HAP-1 (cell line): ENCODE measurements at places on chromosomes 12 and 14.

- DNase-seq, result no peak
These were observed 72.7 kb downstream of the EFCAB11 start for GRCh38 chr14:89881839-89882238.

DNA sequence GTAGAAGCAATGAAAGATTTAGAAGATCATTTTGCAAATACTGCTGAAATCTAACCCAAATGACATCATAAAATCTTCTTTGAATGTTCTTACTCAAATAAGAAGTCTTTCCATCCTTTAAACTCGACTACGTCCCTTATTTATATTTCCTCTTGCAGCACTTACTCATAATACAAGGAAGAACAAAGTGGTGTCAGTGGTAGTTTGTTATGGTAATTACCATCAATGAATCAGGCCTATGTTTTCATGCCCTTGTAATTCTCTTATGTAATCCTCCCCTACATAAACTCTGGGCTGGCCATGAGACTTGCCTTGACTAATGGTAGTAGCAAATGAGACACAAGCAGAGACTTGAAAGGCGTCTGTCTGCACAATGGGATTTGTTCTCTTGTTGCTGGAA is 17.0 kb downstream of the EEA1 start:
- no peak for DNase-seq

GRCh38 chr14:61151251-61151650 is 129.9 kb downstream of the TMEM30B start:
- DNase-seq, result no peak

GRCh38 chr14:31560759-31561154 is 447 bp upstream of the NUBPL start:
- DNase-seq, result no peak

DNA sequence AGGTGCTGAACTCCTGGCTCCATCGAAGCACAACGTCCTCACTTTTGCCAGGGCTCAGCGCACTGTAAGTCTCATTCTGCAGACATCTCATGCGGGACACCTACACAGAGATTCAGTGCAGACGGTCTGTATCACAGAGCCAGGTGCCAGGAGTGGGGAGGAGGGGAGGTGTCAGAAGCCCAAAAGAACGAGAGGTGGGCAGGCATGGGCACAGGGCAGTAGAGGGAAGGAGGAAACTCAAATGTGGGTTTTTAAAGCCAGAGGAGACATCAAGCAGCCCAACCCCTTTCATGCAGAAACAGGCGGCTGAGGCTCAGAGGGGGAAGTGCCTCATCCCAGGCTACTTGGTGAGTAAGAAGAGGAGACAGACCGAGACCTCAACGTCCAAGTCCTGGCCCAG is 2.5 kb upstream of the LPAR5 start:
- no peak for DNase-seq

GRCh38 chr14:68081489-68081888 is 261.9 kb downstream of the RAD51B start:
- DNase-seq, result no peak

GRCh38 chr14:20302042-20302755 is 3.6 kb downstream of the TTC5 start:
- DNase-seq, result no peak

DNA sequence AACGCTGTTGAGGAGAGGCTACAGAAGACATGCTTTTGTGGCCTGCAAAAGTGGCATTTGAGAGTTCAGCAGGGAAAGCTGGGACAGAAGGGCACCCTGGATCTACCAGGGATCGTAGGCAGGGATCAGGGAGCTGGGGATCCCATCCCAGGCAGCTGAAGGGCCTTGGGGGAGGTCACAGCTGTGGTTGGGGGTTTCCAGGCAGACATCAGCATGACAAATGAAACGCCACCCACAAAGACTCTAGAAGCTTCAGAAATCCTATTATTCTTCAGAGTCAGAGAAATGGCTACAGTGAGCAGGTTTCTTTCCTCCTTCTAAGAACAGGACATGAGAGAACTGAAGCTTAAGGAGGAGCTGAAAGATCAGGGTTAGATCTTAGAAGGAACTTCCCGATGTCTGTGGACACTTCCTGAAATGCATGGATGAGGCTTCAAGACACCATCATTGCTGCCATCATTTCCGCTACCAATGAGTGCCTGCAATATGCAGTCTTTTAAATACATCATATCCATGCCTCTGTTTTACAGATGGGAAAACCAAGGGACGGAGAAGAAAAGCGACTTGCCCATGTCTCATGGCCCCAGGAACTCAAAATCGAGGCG is 104.3 kb downstream of the RBM19 start:
- DNase-seq, result no peak

- DNase-seq, result no peak
These were observed 25.0 kb downstream of the DIO2 start for GRCh38 chr14:80186301-80186800.

DNA sequence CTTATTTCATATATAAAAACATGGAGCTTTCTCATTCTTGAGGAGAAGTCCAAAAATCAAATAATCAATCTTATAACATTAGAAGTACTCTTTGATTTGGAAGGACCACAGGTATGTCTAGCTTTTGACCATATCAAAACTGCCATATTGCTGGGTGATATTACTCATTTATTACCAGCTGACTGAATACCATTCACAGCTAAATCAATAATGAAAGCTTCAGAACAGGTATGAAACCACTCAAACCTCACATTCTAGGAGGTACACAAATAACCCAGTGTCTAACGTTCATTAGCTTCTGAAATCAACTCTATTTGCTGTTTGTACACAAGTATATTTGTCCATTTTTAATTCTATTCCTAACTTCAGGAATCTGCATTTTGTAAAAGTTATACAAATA is 16.8 kb upstream of the CCDC91 start:
- no peak for DNase-seq

GRCh38 chr12:5068619-5069018 is 24.9 kb downstream of the KCNA5 start:
- DNase-seq, result no peak

- no peak for DNase-seq
These were observed 16.9 kb downstream of the TAOK3 start for GRCh38 chr12:118355843-118356242.

GRCh38 chr12:52543985-52544883 is 8.7 kb downstream of the KRT71 start:
- no peak for DNase-seq

- DNase-seq, result no peak
These were observed 65.6 kb downstream of the TESC start for GRCh38 chr12:117033382-117034221.

GRCh38 chr12:25615119-25615518 is 62.0 kb upstream of the LMNTD1 start:
- DNase-seq, result no peak

- no peak for DNase-seq
These were observed 21.7 kb downstream of the ANKRD13A start for GRCh38 chr12:110020956-110021355.

GRCh38 chr14:68976160-68977067 is 2.7 kb downstream of the ACTN1 start:
- DNase-seq, result no peak

- DNase-seq, result peak; percentile 48
These were observed 1.3 kb downstream of the CHST11 start for GRCh38 chr12:104457746-104458693.

GRCh38 chr12:95321516-95322246 is 104.1 kb downstream of the VEZT start:
- no peak for DNase-seq

- no peak for DNase-seq
These were observed 252.9 kb downstream of the PRKD1 start for GRCh38 chr14:29674566-29675285.

DNA sequence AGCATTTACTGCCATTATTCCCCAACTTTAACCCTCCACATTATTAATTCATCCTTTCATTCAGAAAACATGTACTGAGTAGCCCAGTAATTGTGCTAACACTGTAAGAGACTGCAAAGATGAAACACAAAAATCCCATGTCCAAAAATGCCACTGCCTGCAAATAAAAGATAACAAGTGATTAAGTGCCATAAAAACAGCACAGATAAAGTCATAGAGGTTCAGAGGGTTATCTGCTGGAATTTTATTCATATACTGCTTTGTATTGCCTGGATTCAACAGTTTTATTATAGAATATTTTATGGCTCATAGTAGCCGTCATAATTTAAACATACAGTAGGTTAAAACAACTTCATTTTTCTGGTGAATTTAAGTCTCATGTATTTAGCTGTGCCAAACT is 177.9 kb downstream of the KICS2 start:
- no peak for DNase-seq

DNA sequence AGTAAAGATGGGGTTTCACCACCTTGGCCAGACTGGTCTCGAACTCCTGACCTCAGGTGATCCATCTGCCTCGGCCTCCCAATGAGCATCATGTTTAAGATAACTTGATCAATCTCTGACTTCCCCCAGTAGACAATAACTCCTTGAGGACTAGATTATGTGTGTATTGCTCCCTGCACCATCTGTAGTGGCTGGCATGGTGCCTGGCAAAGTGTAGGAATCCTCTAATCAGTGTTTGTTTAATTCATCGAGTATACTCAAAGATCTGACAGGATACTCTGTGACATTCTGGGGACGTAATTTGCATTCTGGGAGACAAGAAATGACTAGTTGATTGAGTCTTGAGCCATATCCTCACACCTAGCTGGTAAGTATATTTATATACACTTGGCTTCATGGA is 873.5 kb upstream of the TMEM132C start:
- DNase-seq, result no peak

- DNase-seq, result no peak
These were observed 37.0 kb upstream of the CFAP54 start for GRCh38 chr12:96452261-96452922.

GRCh38 chr12:106632797-106633450 is 50.1 kb downstream of the RFX4 start:
- no peak for DNase-seq

DNA sequence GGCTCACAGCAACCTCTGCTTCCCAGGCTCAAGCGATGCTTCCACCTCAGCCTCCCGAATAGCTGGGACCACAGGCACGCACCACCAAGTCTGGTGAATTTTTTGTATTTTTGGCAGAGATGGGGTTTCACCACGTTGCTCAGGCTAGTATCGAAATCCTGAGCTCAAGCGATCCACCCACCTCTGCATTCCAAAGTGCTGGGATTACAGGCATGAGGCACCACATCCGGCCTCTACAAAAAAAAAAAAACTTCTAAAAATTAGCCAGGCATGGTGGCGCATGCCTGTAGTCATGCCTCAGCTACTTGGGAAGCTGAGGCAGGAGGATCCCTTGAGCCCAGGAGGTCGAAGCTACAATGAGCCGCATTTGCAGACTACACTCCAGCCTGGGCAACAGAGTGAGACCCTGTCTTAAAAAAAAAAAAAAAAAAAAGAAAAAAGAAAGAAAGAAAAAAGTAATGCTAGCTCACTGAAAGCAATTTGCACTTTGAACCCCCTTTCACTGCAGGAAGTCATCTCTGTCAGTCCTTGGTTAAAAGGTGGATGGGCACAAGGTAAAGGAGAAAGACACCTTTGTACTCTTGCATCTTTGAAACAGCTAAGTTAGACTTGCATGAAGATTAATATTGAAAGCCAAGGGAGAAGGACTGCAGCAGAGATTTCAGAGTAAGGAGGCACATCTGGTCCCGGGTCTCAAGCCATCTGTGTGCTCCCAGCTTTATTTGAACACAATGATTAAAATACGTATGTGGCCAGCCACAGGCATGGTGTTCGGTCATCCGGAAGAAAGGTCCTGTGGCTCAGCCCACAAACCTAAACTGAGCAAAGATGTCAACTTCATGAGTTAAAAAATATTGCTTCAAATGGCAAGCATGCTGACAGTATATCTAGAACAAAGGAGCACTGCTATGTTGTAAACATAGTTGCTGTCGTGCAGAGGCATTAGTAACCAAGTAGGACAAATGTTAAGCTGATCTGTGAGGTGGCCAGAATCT is 103.8 kb upstream of the HMGA2 start:
- no peak for DNase-seq
